ENCODE measurements at places on chromosomes 4 and X.

DNA sequence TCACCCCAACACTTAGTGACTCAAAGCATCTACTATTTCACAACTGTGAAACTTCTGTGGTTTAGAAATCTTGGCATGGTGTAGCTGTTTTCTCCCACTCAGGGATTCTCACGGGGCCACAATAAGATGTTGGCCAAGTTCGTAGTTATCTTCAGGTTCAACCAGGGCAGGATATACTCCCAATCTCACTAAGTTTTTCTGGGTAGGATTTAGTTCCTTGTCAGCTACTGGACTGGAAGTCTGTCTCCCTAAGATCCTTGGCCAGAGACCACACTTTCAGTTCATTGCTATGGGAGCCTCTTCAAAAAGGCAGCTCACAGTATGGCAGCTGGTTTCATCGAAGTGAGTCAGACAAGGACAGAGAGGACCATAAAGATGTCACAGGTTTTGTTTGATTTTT lies 111.7 kb upstream of the PDHA2 start:
- DNase-seq = no peak

GRCh38 chr4:74330295-74330750 lies 22.1 kb downstream of the EPGN start:
- DNase-seq = no peak

- no peak for DNase-seq
Observed at GRCh38 chr4:169315530-169316343, 45.0 kb upstream of the SH3RF1 start.

- no peak for DNase-seq
Observed at GRCh38 chr4:94216394-94216793, 8.7 kb downstream of the SMARCAD1 start.

GRCh38 chr4:73992050-73992449 lies 4.1 kb upstream of the PPBP start:
- DNase-seq = no peak

DNA sequence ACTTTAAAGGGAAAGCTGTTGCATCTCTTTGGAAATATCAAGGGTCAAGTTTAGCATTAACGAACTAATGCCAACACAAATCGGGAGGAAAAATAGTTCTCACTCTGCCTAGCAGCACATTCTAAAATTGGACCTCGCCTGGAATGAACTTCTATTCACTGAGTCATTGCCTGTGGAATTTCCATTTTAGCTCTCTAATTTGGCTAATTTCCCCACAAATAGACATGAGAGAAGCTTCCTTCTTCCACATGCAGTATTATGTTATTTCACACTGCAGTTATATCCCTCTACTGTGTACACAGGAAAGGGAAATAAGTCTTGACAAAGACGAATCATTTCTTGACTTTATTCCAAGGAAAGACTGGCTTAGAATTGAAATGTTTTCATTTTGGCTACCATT lies 9.3 kb downstream of the ZXDA start:
- DNase-seq = no peak

DNA sequence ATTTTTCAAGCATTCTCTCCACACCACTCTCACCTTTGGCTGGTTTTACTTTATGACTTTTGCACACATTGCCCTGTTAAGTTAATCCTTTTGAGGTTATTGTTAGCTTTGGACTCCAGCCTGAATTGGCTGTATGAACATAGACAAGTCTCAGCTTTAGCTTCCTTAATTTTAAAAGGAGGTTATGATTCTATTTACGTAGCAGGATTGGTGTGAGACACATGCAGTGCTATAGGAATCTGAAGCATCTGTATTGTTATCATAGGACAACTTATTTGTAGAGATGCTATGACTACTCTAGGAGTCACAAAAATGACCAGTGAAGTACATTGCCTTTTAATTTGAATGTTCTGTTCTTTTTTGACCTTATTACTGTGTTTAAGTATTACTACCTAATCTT lies 15.7 kb downstream of the PGAM4 start:
- no peak for DNase-seq

DNA sequence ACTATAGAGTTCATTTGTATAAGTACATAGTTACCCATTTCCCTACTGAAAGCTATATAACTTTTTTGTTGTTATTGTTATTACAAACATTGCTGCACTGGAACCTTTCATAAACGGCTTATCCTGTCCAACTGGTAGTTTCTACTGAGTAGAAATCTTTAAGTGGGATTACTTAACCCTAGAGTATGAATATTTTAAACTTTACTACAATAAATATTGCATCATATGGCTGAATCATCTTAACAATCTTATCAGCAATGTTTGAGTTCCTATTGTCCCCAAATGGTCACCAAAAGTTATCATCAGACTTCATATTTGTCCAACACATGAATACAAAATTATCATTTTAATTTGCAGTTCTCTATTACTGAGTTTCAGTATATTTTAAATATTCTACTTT lies 40.5 kb downstream of the LCORL start:
- no peak for DNase-seq

DNA sequence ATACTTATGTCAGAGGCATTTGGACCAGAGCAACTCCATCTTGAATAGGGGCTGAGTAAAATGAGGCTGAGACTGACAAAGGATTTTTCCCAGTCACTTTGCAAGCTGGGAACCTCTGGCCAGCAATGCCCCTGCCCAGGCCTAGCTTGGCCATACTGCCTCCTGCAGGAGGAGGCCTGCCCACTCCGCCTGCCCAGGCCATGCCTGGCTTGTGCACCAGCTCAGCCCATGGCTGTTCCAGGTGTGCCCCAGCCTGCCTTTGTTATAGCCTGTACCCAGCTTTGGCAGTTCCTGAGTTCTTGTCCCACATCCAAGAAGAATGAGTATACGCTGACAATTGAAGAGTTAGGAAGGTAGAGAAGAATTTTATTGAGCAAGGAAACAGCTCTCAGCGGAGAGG lies 176.1 kb downstream of the AASDH start:
- DNase-seq = no peak

GRCh38 chr4:24103434-24104157 lies 213.7 kb upstream of the PPARGC1A start:
- DNase-seq = no peak

- no peak for DNase-seq
Observed at GRCh38 chr4:109025471-109026076, 262.7 kb upstream of the ETNPPL start.

GRCh38 chrX:150664290-150664689 lies 28.9 kb upstream of the MTMR1 start:
- DNase-seq = no peak

DNA sequence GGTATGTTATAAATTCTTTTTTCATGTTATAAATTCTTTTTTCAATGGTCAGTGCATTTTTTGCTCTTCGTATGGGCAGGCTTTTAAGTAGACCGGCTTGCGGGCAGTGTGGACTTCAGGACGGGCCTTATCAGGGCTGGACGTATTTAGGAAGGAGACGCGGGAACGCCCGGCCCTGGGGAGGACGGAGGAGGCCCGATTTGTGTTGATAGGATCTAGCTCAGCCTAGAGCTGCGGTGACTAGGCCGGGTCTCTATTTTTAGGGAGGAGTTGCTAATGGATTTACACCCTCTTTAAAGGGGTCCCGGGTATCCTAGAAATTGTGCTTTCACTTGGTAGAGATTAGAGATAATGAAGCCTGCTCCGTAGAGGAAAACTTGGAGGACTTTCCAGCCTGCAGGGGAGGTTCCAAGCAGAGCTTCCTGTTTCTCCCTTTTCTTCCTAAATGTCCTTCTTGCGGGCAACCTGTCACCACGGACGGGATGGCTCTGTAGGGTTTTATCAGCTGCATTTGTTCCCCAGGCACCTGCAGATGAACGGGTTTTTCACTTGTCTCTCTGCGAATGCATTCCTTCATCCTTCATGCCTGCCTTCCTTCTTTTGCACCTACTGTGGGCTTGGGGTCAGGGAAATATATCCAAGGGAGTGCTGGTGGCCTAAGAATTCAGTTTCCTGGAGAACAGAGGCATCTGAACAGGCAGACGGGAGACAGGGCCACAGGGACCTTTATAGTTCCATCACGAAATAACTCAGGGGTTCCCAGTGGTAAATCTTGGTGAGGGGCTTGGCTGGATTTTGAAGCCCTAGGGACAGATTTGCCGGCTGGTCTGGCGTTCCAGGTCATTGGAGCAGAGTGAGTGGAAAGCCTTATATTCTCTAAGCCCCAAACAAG lies 1.4 kb downstream of the CD99 start:
- DNase-seq = no peak

GRCh38 chrX:68939868-68940267 lies 111.0 kb downstream of the EFNB1 start:
- DNase-seq = no peak

DNA sequence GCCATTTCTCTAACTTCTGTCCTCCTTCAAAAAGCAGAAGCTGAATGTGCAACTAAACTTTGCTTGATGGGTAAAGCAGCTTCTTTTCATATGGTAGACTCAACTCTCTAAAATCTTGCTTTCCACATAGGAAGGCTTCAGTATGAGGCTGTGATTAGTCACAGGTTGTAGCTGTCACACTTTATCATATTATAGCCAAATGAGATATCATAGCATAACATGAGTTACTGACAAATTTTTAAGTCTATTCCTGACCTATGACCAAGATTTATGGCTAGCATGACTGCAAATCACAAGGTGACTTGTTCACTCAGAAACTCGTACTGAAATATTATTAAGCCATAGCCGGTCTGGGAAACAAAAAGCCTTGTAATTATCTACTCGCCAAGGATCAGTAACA lies 998.6 kb downstream of the RPA4 start:
- DNase-seq = no peak

- DNase-seq = no peak
Observed at GRCh38 chr4:85717847-85718246, 242.9 kb downstream of the ARHGAP24 start.

GRCh38 chrX:17674601-17675000 lies 62.7 kb upstream of the SCML1 start:
- DNase-seq = no peak

DNA sequence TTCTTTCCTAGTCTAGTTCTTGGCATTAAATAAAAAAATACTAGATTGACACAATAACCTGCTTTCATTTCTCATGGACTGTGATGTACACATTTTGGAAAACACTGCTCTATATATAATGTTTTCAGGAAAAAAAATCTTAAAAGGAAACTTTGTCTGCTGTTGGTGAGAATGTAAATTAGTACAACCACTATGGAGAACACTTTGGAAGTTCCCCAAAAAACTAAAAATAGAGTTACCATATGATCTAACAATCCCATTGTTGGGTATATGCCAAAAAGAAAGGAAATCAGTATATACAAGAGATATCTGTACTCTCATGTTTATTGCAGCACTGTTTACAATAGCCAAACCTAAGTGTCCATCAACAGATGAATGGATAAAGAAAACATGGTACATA lies 202.3 kb downstream of the PPP3CA start:
- no peak for DNase-seq

GRCh38 chr4:40164459-40164858 lies 32.4 kb upstream of the RHOH start:
- DNase-seq = no peak

DNA sequence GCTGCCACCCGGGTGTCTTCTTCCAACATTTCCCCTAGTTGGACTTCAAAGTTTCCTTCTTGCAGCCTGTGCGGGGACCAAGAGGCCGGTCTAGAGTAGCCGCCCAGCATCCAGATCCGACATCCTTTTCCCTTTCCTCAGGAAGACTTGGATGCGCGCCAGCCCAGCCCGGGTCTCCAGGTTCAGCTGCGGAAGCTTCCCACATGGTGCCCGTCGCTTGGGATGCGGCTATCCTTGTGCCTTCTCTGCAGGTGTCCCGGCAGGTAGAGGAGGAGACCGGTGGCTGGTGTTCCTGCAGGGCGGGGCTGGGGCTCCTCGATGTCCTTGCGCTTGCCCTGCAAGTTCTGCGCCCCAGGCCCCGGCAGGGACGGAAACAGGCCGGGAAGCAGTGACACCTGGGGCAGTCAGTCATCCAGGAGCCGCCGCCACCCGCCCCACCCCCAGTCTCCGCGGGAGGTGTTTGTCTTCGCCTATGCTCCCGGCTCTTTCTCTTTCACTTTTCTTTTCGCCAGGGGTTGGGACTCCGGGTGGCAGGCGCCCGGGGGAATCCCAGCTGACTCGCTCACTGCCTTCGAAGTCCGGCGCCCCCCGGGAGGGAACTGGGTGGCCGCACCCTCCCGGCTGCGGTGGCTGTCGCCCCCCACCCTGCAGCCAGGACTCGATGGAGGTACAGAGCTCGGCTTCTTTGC lies at the start of gene IL15:
Gene IL15, plus strand, starts transcription at position 502 of the 689 bp plus-strand sequence. CDS start 82,882 bp downstream, outside the sequence.
- DNase-seq = peak; percentile 22

DNA sequence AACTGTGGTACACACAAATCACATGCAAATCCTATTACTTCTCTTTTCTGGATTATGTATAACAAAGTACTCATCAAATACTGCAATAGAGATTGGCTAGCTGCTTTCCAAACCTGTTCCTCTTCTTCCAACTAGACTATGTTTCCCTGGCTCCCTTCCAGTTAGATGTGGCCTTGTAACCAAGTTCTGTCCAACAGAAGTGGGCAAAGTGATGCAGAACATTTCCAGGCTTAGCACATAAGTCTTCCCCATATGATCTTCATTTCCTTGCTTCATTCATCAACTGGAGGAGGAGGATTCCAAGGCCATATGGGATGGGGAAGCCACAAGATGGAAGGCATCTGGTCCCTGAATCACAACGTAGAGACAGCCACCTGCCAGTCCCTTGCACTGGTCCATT lies 8.0 kb downstream of the SLC9A7 start:
- no peak for DNase-seq

DNA sequence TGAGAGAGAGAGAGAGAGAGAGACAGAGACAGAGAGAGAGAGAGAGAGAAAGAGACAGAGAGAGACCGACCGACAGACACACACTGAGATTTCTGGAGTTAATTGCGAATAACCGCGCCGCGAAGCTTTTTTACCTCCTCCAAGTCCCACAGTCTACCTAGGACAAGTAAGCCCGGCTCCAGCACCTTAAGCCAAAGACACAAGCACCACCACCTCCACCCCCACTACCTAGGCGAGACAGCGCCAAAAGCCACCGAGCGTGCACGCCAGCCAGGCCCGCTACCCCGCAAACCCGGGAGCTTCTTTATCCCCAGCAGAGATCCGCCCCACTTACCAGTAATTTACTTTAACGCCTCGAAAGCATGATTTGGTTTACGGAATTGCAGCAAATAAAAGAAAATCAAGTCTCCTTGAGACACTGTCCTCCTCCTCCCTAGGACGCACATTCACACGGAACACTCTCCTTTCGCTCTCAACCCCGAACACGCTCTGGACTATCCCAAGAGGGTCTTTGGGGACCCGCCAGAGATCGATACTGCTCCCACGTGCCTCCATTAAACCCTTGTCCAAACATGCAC lies 649.6 kb upstream of the DIPK2B start:
- DNase-seq = no peak

GRCh38 chr4:145380123-145380522 lies 101.5 kb upstream of the SMAD1 start:
- no peak for DNase-seq

DNA sequence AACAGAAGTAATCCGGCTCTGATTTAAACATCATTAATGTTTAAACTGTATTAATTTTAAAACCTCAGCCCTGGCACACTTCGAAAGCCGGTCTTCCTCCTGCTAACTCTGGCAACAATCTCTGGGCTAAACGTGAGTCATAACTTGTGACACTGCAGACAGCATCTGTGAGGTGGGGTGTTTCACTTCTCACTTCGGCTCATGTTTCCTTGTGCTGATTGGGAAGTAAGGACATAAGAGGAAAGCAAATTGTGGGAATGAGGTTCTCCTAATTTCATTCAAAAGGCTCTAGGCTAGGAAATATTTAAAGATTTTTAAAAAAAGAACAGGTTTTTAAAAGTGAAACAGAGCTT lies 139.9 kb upstream of the USP9X start:
- no peak for DNase-seq
